ENCODE measurements at places on chromosomes 6 and 20. TPM values are rescaled to one million over a fixed set of nuclear protein-coding genes. Genes with fewer than 3 reads are reported as not detected.

GRCh38 chr6:42042108-42042507, 8.2 kb upstream of the TAF8 start:
- DNase-seq, result no peak

- DNase-seq, result no peak
Measured at GRCh38 chr6:12007887-12008286, 4.2 kb upstream of the HIVEP1 start.

- no peak for DNase-seq
Measured at GRCh38 chr20:10502098-10502526, 67.0 kb downstream of the SLX4IP start.

- no peak for DNase-seq
Measured at GRCh38 chr20:19110881-19111460, 101.5 kb upstream of the SLC24A3 start.

DNA sequence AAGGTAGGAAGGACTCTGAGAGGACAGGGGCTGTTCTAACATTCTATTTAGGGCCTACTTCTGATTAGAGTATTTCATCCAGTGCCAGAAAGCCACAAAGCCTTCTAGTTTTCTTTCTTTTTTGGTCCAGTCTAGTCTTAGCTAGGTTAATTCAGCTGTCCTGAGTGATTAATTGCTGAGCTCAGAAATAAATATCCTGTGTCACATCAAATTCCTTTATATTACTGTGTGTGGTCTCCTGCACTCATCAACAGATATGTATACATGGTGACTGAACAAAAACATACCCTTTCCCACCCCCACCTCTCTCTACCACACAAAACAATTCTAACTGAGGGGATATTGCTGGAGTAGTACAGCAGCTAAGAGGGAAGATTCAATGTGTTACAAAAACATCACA, 601.5 kb upstream of the NRSN1 start:
- no peak for DNase-seq

DNA sequence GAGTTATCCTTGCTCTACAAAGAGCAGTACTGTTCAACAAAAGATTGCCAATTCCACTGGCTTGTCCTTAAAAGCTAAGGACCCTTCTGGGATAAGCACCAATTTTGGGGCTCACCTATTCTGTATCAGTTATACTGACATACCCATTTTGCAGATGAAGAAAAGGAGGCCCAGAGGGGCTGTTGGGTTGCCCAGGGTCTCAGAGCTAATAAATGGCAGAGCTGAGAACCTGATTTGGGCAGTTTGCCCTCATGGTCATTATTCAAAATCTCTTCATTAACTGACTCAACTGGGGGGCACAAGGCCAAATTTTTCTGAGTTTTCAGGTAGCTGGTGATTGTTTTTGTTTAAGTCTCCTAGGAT, 31.3 kb downstream of the NSFL1C start:
- no peak for DNase-seq

DNA sequence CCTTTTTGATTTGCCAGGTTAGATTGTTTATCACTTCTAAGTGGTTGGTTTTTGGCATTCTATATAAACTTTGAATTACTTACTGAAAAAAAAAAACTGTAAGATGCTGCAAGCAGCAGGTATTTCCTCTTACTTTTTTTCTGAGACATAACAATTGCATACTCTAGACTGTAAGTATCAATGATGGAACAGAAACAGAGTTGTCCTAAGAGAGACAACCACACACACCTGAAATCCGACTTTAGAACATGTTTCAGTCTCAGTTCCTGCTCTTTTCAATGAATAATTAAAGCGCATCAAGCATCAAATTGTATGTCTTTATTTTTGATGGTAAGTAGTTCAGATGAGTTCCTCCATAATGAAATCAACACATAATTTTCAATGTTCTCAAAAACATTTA, 105.3 kb upstream of the KHDRBS2 start:
- no peak for DNase-seq

DNA sequence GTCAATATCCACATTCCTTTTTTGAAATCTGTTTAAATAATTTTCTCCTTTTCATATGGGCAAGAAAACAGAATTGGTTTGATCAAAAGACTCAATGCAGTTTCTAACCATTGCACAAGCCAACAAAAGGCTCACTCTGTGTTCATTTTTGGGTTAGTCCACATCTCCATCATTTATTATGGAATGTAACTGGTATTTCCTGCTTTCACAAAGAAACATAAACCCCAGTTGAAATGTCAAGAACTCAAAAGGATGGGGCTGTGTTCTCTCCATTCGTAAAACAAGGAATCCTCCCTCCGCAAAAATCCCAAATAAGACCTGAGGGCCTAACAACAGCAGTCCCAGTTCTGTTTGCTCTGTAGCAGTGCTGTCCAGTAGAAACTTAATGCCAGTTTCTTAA, 420.9 kb downstream of the GJA1 start:
- DNase-seq, result no peak

GRCh38 chr20:32632461-32633354, 41.0 kb downstream of the C20orf203 start:
- DNase-seq, result no peak

DNA sequence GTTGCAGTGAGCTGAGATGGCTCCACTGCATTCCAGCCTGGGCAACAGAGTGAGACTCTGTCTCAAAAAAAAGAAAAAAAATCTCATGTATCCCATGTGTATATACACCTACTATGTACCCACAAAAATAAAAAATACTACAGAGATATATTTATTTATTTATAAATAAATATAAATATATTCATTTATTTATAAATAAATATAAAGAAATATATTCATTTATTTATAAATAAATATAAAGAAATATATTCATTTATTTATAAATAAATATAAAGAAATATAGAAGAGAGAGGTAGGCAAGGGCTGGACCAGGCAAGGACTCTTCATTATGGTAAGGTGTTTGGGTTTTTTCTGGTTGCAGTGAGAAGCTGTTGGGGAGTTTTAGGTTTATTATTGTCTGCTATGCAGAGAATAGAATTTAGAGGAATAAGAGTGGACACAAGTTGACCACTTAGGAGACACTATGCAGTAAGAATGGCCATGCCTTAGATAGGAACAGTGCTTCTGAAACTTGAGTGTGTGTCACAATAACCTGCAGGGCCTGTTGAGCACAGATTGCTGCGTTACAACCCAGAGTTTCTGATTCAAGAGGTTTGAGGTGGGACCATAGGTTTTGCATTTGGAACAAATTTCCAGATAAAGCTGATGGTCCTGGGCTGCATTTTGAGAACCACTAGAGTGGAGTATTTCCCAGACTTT, 254.2 kb downstream of the EYA4 start:
- DNase-seq, result no peak

DNA sequence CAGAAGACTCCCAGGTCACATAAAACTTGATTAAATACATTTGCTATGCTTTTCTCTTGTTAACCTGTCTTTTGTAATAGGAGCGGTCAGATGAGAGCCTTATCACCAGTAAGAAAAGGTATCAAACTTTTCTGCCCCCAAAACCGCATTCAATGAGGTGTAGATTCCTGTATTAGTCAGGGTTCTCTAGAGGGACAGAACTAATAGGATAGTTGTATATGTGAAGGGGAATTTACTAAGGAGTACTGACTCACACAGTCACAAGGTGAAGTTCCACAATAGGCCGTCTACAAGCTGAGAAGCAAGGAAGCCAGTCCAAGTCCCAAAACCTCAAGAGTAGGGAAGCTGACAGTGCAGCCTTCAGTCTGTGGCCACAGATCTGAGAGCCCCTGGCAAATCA, 32.7 kb downstream of the PTPRK start:
- DNase-seq, result peak; percentile 91

DNA sequence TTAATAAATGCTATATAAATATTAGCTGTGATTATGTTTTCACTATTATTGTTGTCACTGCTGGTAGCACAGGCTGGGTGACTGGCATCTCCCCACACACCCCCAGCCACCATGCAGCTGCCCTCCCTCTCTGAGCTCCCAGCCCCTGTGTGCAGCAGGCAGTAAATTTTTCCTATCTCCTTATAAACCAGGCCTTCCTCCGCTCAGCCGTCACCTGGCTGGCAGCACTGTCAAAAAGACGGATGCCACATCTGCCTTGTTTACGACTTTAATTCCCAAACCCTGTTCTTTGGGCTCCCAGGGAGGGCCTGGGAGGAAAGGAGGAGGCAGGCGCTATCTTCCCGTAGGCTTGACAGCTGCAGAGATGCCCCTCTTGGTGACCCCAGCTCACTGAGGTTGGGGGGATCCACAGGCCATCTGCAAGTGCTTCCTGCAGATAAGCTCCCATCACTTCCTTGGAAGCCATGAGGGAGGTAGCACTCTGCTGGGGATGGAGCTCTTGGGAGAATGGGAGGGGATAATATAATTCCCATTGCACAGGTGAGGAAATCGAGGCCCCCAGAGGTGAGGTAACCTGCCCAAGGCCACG, 94.5 kb downstream of the GRM4 start:
- DNase-seq, result no peak

DNA sequence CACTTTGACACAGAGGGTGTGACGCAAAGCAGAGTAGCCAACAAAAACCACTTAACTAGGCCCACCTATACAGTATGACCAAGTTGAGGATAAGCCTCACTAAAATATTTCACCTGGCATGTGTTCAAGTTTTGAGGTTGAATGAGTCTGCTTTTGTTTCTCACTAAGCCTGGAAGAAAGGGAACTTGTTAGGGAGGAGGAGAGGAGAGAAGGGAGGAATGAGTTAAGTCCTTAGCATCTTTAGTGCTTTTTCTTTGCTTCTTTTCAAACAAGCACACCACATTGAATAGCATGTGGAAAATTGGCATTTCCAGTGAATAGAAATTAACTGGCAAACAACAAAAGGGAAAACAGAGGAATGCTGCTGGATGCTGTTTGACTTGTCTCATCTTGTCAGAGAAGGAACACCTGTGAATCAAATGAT, 461.9 kb downstream of the GJA1 start:
- no peak for DNase-seq

Gene TNFRSF21
- total RNA-seq, result 11.1 TPM

DNA sequence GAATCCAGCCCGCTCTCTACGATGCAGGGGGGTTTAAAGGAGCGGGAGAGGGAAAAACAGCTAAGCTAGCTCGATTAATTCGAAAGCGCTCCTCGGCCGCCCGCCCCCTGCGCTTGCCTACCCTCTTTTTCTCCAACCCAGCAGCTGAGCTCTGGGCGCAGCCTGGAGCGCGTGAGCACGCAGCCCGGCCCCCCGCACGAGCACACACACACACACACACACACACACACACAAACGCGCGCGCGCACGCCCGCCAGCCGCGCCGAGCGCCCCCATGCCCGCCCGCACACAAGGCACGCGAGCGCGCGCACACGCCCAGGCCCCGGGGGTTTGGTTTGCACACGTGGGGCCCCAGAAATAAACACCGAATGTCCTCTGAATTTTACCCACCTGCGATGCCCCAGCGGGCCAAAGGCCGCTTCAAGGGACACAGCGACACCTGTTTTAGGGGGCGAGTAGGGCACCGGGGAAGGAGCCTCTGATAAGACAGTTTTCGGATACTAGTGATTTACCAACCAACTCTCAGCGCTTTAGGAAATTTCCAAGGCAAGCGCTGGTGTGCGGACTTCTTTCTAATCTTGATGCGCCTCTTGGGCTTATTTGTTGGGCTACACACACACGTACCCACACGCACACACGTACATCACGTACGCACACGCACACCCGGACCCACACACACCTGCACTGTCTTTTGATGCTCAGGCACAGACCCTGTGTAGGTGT, 802 bp upstream of the NRN1 start:
- peak; percentile 47 for DNase-seq

GRCh38 chr6:6434151-6434550, 113.7 kb upstream of the F13A1 start:
- no peak for DNase-seq
